A172 (cell line): ENCODE measurements at places on chromosomes 3 and 15. TPM values are rescaled to one million over a fixed set of nuclear protein-coding genes. Genes with fewer than 3 reads are reported as not detected.

DNA sequence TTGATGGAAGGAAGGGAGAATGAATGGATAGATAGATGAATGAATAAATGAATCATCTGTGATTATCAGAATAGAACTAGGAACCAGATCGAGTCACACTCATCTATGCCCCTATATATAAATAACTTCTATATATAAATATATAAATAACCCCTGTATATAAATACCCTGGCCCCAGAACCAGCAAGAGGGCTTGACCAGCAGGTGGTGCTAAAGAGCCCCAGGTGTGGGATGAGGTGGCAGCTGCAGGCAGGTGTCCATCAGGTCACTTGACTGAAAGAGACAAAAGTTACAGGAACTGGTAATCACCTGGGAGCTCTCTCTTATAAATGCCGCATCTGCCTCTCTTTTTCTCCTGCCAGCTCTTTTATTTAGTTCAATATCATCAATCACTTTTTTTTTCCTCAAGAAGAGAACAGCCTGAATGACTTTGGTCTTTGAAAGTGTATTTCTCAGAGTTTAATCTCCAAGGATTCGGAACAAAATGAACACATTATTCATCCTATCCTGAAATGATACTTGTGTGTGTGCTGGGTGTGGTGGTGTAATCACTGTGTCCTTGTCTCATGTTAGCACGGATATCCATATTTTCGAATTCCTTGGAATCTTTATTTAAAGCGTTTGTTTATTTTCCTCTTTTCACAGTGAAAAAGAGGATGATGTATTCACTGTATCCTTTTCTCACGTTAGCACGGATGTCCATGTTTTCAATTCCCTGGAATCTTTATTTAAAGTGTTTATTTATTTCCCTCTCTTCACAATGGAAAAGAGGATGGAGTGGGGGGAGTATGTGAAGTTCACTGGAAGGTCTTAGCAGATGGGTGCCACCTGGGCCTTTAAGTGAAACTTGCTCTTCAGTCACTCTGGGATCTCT is 35.4 kb upstream of the ATG7 start:
- DNase-seq, result peak; percentile 69

DNA sequence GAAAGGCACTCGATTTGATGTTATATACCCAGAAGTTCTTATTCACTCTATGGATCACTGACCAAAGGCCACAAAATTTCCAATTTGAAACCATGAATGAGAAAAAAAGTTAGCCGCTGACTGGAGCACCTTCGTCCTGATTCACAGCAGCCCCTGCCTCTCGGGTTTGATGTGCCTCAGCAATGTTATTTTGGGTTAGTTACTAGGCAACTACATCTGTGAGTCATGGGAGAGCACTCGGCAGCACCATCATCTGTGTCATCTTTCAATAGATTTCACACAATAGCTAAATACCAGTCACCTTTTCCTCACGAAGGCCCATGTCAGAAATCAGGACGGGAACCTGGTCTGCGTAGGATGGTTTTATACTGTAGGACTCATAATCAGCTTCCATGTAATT is 269.2 kb downstream of the ZBBX start:
- DNase-seq, result peak; percentile 38

- no peak for DNase-seq
Observed at GRCh38 chr3:141019244-141019643, 31.9 kb upstream of the SPSB4 start.

DNA sequence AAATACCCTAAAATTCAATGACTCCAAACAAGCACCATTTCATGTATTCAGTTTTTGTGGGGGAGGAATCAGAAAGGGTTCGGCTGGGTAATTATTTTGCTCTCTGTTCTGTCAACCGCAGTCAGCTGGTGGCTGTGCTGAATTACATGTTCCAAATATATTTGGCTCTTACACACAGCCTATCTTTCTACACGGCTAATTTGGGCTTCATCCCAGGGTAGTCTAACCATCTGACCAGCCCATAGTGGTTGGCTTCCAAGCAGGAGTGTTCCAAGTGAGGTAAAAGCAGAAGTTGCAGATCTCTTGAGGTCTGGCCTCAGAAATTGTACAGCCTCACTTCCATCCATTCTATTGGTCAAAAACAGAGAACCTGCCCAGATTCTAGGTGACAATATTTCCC is 760.8 kb upstream of the SEMA6D start:
- no peak for DNase-seq

DNA sequence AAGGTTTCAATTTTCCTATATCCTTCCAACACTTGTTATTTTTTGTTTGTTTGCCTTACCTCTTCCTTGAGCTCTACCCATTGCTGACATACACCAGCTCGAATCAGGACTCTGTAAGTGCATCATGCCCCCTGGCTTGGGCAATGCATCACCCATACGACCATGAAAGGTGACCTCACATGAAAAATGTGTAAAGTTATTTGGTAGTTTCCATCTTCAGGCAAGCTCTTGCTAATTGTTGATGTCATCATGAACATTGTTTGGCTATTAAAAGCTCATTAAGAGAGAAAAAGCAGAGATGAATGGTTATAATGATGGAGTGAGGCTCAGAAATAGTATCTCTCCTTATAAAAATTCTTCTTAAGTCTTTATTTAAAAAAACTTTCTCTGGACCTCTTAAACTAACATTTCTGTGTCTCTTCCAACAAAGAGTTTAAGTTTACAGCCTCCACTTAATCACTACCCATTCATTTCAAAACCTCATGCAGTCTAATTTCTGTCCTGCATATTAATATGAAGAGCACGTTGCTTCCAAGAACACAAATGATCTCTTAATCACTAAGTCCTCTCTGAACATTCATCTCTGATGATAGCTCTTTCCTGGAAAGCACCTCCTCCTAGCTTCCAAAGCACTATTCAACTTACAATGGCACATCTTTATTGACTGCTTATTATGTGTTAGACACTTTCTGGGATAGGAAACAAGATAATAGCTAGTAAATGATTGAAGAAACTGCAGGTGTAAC is 236.3 kb downstream of the NFKBIZ start:
- no peak for DNase-seq

DNA sequence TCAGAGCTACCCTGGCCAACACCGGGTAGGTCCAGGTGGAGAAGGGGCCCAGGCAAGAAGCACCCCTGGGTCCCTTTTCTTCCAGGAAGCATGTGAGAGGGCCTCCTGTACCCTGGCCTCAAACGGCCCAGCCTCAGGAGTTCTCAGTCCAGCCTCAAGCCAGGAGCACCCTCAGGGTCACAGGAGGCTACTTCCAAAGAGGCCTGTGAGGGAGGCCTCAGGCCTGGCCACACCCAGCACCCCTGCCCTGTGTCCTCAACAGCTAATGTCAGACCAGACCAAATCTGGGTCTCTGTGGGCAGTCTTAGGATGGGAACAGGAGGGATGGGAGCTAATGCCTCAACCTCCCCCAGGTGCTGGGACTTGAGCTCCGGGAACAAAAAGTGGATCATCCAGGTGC is 23.5 kb downstream of the PTH1R start:
- DNase-seq, result no peak

GRCh38 chr3:72582211-72582878 is 265.9 kb downstream of the SHQ1 start:
- DNase-seq, result no peak

- DNase-seq, result no peak
Observed at GRCh38 chr3:141085343-141086070, 34.4 kb downstream of the SPSB4 start.

- no peak for DNase-seq
Observed at GRCh38 chr3:94171954-94172353, 109.1 kb downstream of the NSUN3 start.

- DNase-seq, result no peak
Observed at GRCh38 chr15:62546628-62547027, 381.5 kb upstream of the C2CD4B start.

DNA sequence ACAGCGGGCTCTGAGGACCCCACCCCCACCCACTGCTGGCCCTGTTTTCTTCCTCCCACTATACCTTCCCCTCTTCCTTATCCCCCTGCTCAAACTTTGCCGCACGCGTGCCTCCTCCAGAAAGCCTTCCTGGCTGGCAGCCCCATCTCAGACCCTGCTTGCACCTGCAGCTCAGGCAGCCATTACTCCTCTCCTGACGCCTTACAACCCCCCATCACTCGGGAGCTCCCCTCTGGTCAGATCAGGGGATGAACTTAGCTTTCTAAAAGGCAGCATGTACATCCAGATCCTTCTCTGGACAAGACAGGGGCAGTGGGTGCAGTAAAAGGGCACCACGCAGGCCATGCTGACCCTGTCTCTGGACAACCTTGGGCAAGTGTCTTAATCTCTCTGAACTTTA is 94.5 kb downstream of the SEC22A start:
- no peak for DNase-seq

DNA sequence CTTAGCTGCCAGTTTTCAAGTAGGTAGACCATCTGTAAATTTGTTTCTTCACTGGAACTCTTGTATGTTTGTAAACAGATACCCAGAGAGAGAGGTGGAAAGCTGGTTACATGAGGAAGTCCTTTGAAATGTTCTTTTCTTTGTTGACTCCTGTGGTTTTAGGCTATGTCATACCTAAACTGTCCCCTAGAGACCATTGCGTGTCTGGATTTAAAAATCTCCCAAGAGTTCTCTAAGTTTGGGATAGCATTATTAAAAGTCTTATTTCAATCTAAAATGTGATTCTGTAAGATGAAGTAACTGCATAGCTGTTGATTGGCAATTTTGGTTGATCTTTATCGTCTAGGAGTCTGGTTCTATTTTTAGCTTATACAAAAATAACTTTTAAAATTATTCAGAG is 127.2 kb downstream of the GHSR start:
- DNase-seq, result no peak

DNA sequence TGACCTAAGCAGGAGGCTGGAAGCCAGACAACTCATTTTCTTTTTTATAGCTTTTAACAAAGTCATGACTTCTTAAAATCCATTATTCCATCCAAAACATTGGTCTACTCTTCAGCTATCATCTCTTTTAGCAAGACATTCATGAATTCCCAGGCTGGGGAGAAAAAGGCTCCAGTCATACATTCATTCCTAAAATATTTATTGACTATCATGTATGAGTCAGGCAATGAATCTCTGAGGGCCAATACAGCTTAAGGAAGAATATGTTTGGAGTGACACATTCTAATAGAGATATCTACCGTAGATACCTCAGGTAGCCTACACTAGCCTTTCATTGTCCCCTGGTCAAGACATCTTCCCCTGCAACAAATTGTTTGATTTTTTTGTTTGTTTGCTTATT is 196.4 kb upstream of the NANOGP8 start:
- peak; percentile 22 for DNase-seq

DNA sequence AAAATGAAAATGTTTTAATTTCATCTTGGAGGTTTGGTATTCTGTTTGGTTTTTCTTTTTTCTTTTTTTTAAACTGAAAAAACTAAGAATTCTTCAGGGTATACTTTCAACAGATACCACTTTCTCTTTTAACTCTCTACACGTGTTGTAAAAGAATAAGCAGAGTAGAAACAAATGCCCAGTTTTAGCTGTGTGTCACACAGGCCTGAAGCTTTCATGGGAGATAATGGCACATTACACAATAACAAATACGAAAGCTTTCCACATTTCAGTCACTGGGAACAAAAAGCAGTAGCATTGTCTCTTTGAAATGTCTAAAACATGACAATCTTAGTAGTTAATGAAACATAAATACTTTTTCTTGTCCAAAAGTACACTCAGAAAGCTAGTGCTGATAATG is 818.5 kb downstream of the TBL1XR1 start:
- no peak for DNase-seq

GRCh38 chr15:85044251-85044853 is 62.7 kb downstream of the PDE8A start:
- DNase-seq, result peak; percentile 55

The PLIN1 gene
- not detected in 2 replicates for total RNA-seq

The SLC28A1 gene
- not detected in 2 replicates for total RNA-seq

The DGKG gene
- total RNA-seq, result 10.1 and 12.0 TPM in 2 replicates

The NR1I2 gene
- not detected in 2 replicates for total RNA-seq

The RPUSD3 gene
- total RNA-seq, result 50.4 and 56.3 TPM in 2 replicates

The CMTM8 gene
- 3.4 and 3.5 TPM in 2 replicates for total RNA-seq
